ENCODE measurements at places on chromosomes 1 and 21.

- no peak for DNase-seq
These were observed 145.0 kb upstream of the ZC3H11B start for GRCh38 chr1:219757890-219758289.

DNA sequence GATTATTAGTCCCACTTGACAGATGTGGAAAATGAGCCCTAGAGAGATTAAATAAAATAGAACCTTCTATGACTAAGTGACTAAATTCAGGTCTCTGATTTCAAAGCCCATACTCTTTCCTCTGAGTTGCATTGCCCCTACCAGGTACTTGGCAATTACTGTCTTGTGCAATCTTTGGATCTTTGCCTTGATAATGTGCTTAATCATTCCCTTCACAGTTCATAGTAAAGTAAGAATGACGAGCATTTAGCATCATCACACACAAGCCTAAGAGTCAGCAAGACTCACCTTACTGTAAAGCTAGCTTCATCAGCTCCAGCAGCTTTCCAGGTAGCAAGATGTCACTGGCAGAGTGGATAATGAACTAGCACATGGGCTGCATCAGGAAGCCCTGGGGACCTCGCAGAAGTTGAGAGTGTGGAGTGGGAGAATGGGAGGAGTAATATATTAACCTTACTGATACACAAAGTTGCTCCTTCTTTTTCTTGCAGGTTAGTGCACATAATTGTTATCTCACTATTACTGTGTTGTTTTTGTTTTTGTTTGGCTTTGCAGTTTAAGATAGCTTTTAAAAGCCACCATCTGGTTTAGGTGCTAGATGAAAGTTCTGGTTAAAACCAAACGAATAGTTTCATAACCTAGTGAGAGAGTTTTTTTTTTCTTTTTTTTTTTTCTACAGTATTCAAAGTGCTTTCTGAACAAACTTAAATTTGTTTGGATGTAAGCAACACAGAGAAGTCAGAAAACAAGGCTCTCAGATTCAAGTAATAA, 71.8 kb downstream of the PBX1 start:
- DNase-seq = no peak

DNA sequence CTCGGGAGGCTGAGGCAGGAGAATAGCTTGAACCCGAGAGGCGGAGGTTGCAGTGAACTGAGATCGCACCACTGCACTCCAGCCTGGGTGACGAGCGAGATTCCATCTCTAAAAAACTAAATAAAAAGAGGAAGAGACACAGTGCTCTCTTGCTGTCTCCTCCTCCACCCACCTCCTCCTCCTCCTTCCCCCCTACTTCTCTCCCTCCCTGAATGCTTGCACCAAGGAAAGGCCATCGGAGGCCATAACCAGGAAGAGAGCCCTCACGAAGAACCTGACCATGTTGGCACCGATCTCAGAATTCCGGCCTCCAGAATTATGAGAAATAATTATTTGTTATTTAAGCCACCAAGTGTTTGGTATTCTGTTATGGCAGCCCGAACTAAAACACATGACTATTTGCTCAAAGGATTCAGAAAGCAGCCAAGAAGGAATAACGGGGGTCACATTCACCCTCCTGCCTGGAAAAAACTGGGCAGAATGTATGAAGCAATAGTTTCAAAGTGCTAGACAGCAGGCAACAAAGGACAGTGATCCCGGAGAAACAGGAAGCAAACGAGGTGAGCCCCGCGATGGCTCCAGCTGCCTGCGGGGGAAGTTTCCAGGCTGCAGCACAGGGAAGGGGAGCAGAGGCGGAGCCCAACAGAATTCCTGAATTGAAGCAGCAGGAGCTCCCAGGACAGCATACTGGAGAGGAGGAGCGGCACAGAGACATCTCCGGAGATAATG, 35.8 kb downstream of the LDLRAD1 start:
- no peak for DNase-seq

- no peak for DNase-seq
These were observed 41.0 kb upstream of the BACH1 start for GRCh38 chr21:29257701-29258100.

DNA sequence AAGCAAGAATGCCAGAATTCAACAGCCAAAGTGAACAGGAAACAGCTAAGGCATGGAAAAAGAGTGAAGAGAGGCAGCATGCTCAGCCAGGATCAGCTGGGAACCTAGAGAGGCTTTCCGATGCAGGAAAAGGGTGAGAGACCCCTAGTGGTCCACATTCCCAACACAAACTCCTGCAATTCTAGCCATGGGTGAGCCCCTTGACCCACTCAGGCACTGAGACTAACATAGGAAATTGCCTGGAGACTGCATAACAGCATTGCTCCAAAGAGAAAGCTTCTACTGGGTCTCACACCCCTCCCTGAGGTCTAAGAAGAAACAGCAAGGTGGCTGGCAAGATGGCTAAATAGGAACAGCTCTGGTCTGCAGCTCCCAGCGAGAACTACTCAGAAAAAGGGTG, 123.2 kb downstream of the LHX8 start:
- no peak for DNase-seq

- no peak for DNase-seq
These were observed 779 bp downstream of the THEM5 start for GRCh38 chr1:151852733-151853132.

- DNase-seq = no peak
These were observed 6.3 kb upstream of the PLD5 start for GRCh38 chr1:242530761-242531160.

- DNase-seq = no peak
These were observed 28.3 kb downstream of the VANGL2 start for GRCh38 chr1:160428655-160429054.

- no peak for DNase-seq
These were observed 365.4 kb upstream of the DUSP10 start for GRCh38 chr1:222107267-222107666.
